NCI-H69 (cell line): ENCODE measurements at places on chromosomes 2 and 18.

DNA sequence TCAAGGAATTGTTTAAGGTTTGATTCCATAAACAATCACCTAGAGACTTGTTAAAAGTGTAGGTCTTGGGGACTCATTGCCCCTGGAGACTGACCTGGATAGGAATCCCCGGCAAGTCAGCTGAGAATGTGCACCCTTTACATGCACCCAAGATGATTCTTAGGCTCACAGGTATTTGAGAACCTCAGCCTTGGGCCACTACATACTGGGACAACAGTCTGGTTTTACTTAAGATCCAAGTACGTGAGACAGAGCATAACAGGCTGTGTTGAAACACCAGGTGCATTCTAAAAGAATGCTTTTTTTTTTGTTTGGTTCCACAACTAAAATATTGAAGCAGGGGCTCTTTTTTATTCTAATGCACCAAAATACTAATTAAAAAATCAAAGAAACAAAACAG is 215.8 kb downstream of the TMX3 start:
- no peak for DNase-seq

- no peak for DNase-seq
Observed at GRCh38 chr2:198656869-198657268, 800.9 kb downstream of the SATB2 start.

DNA sequence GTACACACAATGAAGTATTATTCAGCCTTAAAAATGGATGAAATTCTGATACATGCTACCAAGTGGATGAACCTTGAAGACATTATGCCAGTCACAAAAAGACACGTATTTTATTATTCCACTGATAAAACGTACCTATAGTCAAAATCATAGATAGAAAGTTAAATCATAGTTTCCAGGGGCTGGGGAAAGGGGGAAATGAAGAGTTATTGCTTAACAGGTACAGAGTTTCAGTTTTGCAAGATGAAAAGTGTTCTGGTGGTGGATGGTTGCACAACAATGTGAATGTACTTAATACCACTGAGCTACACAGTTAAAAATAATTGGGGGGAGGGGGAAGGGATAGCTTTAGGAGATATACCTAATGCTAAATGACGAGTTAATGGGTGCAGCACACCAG is 279.0 kb upstream of the STON1 start:
- DNase-seq: no peak

- peak; percentile 1 for DNase-seq
Observed at GRCh38 chr2:11697103-11697871, 27.3 kb upstream of the NTSR2 start.

DNA sequence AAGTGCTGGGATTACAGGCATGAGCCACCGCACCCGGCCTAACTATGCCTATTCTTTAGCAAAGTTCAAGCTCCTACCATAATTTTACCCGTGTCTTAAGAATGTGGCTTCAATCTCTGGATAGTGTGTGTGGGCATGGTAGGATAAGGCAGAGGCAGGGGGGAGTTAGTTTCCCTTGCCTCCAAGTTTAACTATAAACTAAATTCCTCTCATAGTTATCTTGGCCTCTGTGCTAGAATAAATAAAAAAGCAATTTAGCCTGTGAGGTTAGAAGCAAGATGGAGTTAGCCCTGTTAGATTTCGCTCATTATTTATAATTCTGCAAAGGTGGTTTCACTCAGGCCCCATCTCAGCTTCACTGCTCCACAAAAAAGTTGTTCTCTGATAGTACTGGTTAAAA is 7.0 kb upstream of the FAM98A start:
- no peak for DNase-seq

DNA sequence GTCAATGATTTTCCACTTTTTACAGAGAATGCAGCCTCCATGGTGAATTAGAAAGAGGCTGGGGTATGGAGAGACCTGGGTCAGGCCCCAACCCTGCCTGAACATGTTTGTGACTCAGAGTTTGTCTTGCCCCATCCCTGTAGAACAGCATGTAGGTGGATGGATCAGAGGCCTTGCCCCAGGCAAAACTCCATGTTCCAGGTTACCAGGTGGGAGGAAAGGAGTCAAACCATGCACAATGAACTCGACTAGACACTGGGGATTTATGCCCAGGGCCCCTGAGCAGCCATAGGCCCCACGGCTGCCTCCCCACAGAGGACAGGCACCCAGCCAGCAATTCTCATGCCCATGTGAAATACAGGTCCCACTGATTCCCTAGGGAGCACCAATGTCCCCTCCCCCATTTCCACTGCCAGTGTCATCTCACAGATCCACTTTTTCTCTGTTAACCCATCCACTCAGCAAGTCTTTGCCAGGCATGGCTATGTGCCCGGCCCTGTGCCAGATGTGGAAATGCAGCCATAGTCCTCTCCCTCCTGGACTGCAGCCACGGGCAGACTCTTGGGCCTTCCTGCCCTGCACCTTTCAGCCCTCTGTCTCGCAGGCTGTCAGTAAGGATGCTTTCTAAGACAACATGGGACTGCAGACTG is 737.8 kb upstream of the HS6ST1 start:
- peak; percentile 88 for DNase-seq

- DNase-seq: no peak
Observed at GRCh38 chr2:196584903-196585302, 54.6 kb upstream of the CCDC150 start.

GRCh38 chr2:186695081-186695756 is 1.4 kb downstream of the FAM171B start:
- DNase-seq: peak; percentile 53

- peak; percentile 54 for DNase-seq
Observed at GRCh38 chr18:63107931-63108330, 211.6 kb downstream of the BCL2 start.

DNA sequence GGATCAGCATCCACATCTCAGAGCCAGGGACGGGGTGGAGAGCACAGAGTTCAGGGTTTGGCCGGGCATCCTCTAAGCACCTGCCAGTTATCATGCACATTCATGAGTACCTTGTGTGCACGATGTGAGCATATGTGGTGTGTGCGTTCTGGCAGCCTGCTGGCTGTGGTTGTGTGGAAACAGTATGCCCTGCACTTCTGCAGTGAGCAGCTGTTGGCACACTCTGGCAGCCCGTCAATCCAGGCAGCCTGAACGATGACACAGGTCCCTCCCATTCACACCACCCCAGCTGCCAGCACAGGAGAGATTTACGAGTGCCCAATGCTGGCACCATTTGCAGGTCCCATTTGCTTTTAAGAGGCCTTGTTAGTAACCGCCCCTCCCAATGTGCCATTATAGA is 74.2 kb downstream of the CD8B2 start:
- DNase-seq: peak; percentile 26

- no peak for DNase-seq
Observed at GRCh38 chr2:69597105-69597504, 46.4 kb downstream of the AAK1 start.

GRCh38 chr2:2826209-2826551 is 495.1 kb upstream of the MYT1L start:
- no peak for DNase-seq

DNA sequence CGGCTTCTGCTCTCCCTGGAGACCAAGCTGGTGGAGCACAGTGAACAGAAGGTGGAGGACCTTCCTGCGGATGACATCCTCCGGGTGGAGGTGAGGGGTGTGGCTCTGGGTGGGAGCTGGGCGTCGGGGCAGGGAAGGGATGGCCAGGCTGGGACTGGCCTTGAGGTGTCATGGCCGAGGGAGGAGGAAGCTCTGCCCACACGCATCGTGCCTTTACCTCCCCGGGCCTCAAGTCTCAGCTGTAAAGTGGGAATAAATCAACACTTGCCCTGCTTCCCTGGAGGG is 98.2 kb downstream of the DYSF start:
- DNase-seq: no peak

DNA sequence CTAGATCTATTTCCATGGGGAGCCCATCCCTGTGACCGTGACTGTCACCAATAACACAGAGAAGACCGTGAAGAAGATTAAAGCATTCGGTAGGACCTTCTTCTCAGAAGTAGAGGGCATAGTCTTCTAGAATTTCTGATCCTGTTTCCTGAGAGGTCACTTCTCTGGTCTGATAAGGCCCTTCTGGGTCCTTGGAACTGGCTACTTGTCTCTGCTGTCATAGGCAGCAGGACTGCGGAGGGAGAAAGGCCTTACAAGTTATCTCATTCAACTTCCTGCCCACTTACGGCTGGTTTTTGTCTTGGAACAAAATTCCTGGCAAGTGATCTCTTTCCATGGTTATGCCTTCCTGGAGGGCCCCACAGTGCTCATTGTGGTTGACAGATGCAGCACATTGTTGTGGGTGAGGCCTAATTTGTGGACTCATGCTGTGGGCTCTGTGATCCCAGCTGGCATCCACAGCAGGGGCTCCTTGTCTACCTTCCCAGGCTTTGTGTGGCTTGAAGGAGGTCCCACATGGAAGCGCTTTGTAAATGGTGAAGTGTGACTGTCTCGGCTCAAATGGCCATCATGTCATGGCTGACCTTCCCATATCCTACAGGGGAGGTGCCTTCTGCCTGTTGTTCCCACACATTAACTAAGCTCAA is 22.0 kb downstream of the SAG start:
- DNase-seq: peak; percentile 94

DNA sequence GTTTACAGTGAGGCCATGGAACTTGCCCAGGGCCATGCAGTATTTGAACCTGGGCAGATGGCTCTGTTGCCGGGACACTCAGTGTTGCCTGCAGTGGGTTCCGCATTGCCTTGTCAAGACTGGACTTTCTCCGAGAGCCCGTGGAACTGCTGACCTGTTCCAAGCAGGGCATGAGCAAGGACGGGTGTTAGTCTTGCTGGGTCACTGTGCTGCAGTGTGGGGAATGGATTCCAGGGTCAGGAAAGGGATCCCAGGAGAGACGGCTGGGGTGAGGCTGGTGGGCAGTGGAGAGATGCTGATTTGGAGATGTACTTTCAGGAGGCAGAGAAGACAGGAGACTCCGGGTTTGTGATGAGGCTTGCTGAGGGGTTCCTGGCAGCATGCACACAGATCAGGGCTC is 348.7 kb upstream of the HS6ST1 start:
- no peak for DNase-seq

DNA sequence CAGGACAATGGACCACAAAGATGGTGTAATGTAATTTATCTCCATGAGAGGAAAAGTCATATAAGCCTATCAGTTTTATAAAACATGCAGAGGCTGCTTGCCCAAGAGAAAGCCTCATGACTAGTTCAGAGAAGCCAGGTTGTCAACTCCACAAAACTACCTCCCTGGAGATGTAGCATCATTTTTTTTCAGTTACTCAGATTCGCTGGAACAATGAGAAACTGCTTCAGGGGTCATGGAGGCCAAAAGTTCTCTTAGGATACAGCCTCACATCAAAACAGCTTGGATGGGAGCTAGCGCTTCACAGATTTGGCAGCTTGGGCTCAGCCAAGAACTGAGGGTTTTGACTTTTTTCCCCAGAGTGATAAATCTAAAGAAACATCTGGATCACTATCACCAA is 263.5 kb downstream of the INSIG2 start:
- no peak for DNase-seq

DNA sequence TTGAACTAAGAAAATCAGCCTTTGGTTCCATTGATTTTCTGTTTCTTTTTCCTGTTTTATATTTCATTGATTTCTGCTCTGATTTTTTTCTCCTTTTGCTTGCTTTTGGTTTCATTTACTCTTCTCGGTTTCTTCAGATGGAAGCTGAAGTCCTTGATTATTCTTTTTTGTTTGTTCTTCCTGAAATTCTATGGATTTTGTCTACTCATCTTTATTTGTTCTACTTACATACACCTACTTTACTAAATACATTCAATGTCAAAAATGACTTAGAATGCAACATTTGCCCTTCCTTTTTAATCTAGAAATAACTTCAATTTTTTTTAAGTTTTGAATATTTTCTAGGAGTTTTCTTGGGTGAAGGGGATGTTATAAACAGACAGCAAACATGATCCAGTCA is 612.5 kb downstream of the METTL4 start:
- no peak for DNase-seq

- DNase-seq: no peak
Observed at GRCh38 chr2:69204654-69205053, 182.4 kb downstream of the GFPT1 start.

- DNase-seq: peak; percentile 77
Observed at GRCh38 chr2:96400049-96401000, 64.8 kb downstream of the NCAPH start.

- DNase-seq: no peak
Observed at GRCh38 chr2:230217424-230217823, 2.4 kb downstream of the SP110 start.

GRCh38 chr2:184620367-184620766 is 22.0 kb downstream of the ZNF804A start:
- no peak for DNase-seq

- DNase-seq: no peak
Observed at GRCh38 chr2:134468776-134469175, 214.9 kb downstream of the MGAT5 start.

GRCh38 chr2:179235463-179236108 is 29.0 kb downstream of the SESTD1 start:
- peak; percentile 6 for DNase-seq

DNA sequence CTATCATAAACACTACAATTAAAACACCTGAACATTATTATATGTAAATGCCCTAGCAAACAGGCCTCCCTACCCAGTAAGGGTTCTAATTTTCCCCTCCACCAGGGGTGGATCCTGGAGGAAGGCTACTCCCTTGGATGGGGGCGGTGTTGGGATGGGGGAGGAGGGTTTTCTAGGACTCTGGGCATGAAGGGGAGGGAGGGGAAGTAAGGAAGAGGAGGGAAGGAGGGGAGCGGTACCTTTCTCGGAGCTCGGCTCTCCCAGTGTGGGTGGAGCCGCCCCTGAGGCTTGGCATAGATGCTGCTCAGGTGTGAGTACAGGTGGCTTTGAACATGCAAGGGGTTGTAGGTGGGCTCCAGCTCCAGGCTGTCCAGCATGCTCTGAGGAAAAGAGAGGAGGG is 5.4 kb downstream of the DOK1 start:
- DNase-seq: peak; percentile 87

- DNase-seq: no peak
Observed at GRCh38 chr18:29653671-29654215, 1388.8 kb downstream of the DSC3 start.

- peak; percentile 83 for DNase-seq
Observed at GRCh38 chr18:32271672-32272208, 81.9 kb downstream of the MEP1B start.

DNA sequence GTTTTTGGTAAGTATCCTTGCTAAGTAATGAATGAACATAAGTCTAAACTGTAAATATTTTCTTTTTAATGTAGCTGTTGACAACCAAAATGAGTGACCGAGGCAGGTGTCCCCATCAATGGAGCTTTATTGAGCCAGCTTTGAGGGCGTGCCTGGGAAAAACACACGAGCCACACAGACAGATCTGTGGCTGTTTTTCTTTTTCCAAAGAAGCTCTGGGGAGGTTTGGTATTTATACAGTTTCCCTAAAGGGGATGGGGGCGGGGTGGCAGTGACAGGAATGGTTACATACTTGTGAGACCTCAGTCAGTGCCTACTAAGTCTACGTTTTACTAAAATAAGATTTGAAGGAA is 11.2 kb downstream of the DBI start:
- DNase-seq: no peak

DNA sequence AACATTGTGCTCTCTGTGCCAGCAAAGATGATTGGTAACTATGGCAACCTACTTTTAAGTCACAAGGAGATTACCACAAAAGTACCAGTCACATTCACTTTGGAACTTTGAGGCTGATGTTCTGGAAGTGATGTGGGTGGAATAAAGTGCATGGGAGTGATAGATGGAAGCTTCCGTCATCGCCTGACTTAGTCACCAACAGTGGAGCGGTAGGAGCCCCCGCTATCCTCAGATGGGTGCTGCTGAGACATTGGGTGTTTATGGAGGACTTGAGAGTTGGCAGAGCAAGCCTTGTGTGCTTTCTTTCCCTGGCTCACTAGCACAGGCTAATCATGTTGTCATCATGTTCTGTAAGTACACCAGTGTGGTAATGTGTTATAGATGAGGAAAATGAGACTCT is 4.6 kb downstream of the PPP1R7 start:
- no peak for DNase-seq
